ENCODE measurements at places on chromosomes 7 and 10.

- DNase-seq, result no peak
Measured at GRCh38 chr10:130499541-130499940, 363.4 kb downstream of the GLRX3 start.

GRCh38 chr10:78959924-78960285 lies 108.9 kb upstream of the ZMIZ1 start:
- no peak for DNase-seq

- DNase-seq, result no peak
Measured at GRCh38 chr10:70537398-70538194, 59.0 kb downstream of the PALD1 start.

DNA sequence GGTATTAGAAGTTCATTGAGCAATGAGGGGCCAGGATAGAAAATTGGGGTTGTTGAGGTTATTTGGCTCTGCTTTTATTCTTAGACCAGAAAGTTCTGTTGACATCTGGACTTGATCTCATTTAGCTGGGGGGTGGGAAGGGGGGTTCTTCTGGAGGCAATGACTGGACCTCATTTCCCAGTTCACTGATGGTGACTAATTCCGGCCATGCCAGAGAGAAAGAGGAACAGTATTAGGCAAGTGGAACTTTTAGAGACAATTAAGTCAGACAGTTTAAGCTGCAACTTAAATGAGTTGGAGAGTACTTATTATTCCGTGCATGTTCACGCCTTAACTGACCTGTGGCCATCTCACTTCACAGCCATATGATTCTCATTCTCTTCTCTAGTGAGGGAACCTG lies 512.5 kb downstream of the REEP3 start:
- DNase-seq, result no peak

DNA sequence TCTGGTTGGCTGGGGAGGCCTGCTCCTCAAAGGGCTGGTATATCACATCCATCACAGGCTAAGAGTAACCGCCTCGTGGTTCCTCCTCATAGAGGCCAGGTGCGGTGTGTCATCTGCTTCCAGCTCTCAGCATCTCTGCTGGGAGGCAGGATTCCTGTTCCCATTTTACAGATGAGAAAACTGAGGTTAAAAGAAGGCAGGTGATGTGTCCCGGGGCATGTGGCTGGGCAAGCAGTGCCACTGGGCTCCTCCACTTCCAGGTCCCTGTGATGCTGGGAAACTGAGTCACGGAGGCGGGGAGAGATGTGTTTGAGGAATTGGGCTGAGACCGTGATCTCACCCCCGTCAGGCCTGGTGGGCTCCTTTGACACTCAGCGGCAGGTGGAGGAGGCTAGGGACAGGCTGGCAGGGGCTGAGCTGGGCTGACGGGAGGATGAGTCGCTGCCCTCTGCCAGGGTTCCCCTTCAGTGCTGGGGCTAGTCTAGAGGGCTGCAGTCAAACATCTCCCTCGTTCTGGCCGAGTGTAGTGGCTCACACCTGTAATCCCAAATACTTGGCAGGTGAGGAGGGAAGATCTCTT lies 9.4 kb downstream of the ARPC1B start:
- no peak for DNase-seq

- no peak for DNase-seq
Measured at GRCh38 chr7:157757211-157757610, 420.4 kb downstream of the DNAJB6 start.

- DNase-seq, result no peak
Measured at GRCh38 chr7:12111422-12112405, 99.4 kb upstream of the TMEM106B start.
